ENCODE measurements at places on chromosomes 6 and 20.

GRCh38 chr6:140485740-140486449 lies 1111.4 kb upstream of the CITED2 start:
- no peak for DNase-seq

DNA sequence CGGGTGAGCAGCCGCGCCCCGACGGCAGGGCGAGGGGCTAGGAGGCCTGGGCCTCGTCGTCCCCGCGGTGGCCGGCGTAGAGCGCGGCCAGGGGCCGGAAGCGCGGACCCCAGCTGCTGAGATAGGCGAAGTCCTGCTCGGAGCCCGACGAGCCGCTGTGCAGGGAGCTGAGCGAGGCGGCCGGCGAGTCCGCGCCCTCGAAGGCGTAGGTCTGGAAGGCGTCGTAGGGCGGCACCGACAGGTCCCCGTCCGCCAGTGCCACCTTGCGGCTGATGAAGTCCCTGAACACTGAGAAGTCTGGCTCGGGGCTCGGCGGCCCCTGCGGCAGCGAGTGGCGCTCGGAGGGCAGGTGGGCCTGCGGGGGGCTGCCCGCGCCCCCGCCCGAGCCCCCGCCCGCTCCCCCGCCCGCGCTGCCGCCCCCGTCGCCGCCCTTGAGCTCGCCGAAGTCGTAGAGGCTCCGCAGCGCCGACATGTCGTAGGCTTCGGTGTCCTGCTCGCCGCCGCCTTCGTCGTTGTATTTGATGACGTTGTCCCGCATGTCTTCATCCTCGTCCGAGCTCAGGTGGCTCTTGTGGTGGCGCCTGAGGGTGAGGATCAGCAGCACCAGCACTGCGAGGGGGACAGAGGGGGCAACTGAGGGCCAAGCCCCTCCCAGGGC lies 56.5 kb downstream of the CD40 start:
- no peak for DNase-seq

GRCh38 chr6:79201143-79201542 lies 33.3 kb downstream of the HMGN3 start:
- no peak for DNase-seq

DNA sequence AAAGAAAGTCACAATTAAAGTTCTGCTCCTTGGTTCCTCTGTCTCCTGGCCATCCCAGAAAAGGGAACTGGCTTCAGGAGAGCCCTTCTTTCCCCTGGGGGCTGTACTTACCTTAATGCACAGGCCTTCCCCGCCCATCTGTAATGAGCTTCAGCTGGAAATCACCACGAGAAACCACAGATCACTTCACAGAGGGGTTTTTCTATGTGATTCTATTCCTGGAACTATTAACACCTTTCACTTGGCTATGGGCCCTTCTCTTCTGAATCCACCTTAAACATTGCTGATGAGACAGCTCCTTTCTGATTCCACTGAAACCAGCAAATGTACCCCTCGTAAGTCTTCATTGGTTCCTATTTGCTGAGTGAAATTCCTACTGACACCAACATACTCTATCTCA lies 80.7 kb downstream of the FOXF2 start:
- DNase-seq: no peak

DNA sequence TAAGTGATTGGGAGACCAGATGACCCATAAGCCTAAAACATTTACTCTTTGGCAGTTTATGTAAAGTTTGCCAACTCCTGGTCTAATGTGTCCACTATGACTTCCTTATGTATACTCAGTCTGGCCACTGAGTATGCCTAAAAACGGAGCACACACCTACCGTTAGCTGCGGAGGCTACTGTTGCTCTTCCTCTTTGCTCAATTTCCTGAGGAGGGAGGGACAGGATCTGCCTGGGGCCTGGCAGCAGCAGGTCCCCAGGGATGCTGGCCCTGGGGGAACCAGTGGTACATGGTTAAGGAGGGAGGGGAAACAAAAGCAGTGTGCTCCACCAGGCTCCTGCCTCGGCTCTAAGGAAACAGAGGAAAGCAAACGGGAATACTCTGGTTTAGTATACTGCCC lies 113.5 kb downstream of the CDYL start:
- DNase-seq: no peak

DNA sequence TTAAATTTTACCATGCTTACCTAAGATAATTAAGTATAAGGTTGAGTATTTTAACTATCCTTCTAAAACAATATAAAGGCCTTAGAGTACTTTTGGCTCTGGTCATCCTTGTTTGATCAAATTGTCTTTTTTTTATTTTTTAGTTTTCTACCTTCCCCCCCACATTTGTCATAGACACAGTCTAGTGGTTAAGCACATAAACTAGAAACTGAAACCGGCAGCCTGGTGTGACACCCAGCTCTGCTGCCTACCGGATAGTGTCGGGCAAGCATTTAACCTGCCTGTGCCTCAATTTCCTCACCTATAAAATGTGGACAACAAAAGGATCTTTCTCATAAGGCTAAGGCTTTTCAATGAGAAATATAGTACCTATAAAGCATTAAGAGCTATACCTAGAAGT lies 21.6 kb upstream of the TULP4 start:
- no peak for DNase-seq

GRCh38 chr6:150363733-150364132 lies 5.1 kb upstream of the IYD start:
- no peak for DNase-seq

DNA sequence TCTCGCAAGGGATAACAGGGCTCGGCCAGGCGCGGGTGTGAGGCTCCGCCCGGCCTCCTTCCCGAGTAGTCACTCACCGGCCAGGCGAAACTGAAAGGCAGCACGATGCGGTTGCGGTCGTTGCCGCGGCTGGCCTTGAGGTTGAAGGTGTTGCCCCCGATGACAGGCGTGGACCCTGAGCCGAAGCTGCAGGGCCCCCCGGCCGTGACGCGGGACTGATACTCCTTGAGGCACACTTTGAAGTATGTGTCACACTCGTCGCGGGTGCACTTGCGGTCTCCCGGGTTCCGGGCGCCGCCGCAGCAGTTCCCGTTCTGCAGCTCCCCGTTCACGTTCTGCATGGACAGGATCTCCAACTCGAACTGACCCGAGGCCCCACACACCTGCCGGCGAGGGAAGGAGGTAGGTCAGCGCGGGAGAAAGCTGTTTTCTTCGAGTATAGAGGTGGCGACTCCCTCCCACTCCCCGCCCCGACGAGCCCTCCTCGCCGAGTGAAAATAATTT lies 1.1 kb downstream of the JAG1 start:
- no peak for DNase-seq

- no peak for DNase-seq
Measured at GRCh38 chr6:124947971-124948451, 14.2 kb upstream of the RNF217 start.

- DNase-seq: no peak
Measured at GRCh38 chr20:19995220-19995863, 21.8 kb upstream of the NAA20 start.

- no peak for DNase-seq
Measured at GRCh38 chr6:46949632-46950280, 28.0 kb upstream of the ADGRF5 start.

- DNase-seq: no peak
Measured at GRCh38 chr6:33817489-33817888, 13.7 kb upstream of the MLN start.

DNA sequence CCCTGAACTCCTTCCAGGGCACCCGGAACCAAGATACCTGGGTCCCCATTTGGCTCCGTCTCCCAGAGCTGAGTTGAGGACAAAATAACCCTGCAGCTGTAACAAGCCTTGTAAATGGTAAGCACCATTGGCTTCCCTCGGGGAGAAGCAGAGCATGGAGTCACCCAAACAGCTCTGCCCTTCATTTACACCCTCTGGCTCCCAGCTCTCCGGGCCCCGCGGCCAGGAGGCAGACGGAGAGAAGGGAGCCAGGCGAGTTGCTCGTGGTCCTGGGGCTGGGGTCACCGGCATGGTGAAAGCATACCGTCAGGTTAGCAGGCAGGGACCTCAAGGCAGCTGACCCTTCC lies 2.1 kb downstream of the TFEB start:
- no peak for DNase-seq

DNA sequence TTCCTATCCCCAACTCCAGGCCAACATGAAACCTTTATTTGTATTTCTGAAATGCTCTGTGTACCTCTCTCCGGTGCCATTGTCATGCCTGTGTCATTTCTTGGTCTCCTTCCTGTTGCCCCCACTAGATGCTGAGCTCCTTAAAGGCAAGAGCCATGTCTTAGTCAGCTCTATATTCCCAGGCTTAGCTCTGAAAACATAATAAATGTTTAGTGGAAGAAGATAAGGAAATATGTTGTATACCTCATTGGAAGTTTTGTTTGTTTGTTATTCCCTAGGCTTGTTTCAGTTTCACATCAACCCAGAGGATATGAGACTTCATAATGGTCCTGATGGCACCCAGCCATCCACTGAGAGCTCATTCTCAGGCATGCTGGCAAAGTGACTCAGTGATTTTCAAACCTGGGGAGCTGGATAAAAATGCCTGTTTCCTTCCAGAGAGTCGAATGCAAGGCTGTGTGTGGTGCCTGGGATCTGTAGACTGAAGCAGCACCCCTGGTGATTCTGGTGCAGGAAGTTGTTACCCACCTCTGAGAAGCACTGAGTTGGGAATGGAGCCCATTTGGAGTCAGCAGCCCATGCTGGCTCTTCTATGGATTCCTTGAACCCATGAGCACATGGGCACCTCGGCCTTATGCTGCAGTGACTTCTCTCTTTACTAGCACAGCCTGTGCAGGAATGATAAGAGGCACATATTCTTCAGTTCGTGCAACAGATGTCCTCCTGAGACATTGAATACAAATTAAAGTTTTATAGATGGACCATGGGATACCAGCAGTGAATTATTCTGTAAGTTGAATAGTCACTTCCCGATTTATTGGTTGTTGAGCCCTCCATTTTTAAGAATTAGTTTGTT lies 205.2 kb downstream of the FARS2 start:
- no peak for DNase-seq

DNA sequence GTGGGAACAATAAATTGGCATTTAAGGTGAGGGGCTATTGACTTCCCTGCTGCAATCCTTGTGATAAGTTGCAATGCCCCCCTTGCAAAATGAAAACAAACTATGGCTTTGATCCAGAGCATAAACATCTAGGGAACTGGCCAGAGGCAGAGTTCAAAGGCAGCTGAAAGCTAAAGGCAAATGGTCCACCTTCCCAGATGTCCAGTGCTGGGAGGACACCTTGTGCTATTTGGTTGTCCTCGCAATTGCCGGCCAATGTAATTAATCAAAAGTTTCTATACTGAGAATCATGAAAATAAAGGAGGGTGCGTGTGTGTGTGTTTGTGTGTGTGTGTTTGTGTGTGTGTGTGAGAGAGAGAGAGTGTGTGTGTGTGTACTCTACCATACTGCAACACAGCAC lies 337.4 kb downstream of the CBLN4 start:
- DNase-seq: no peak

DNA sequence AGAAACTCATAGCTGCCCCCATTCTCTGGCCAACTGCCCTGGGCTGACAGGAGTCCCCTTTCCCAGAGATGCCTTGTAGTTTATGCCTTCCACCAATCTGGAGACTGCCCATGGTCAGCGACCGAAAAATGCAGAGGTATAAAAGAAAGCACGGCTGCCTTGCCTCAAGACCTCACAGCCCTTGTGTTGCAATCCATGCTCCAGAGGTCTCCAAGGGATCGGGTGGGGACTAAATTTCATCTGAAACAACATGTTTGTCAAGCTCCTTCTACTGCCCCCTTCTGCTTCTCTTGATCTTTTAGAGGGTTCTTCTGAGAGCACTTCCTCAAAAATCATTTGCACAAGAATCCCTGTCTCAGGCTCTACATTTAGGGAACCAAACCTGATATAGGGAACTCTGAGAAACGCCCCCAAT lies 128.8 kb downstream of the PLCB1 start:
- no peak for DNase-seq

DNA sequence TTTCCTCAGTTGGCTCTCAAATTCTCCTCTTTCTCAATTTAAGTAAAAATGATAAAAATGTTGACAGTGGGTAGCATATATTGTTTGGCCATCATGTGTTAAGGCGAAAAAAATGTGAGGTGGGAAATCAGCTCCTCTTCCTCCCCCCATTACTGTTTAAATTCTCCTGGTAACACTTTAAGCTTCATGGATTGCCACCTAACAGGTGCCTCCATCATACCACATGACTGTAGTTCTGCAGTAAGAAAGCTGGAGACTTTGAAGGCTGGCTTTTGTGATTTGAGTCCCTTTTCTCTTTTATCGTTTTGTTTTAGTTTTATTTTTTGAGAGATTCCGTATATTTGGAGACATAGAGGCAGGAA lies 1.2 kb downstream of the ZFAND3 start:
- DNase-seq: no peak
